ENCODE measurements at places on chromosomes 5 and 9. TPM values are rescaled to one million over a fixed set of nuclear protein-coding genes. Genes with fewer than 3 reads are reported as not detected.

Gene C1QTNF3
- total RNA-seq, result not detected

Gene LRRC26
- total RNA-seq, result not detected

Gene C9orf50
- not detected for total RNA-seq

Gene LCN1
- 0.47 TPM for total RNA-seq

Gene SLCO6A1
- not detected for total RNA-seq
